ENCODE measurements at places on chromosomes 7 and 10. TPM values are rescaled to one million over a fixed set of nuclear protein-coding genes. Genes with fewer than 3 reads are reported as not detected.

- H3K27me3 ChIP-seq: no peaks in the 10 kb centered on the region
- H3K4me3 ChIP-seq: no peak overlapping the region
- no peaks in the 10 kb centered on the region for H3K4me1 ChIP-seq
Measured at GRCh38 chr10:34792881-34793280, 22.2 kb downstream of the PARD3 start.

- H3K36me3 ChIP-seq: no peaks in the 10 kb centered on the region
- no peaks in the 10 kb centered on the region for H3K27me3 ChIP-seq
- no peak overlapping the region for H3K4me3 ChIP-seq
- no peak for DNase-seq
- H3K4me1 ChIP-seq: no peaks in the 10 kb centered on the region
- H3K27ac ChIP-seq: no peak overlapping the region
Measured at GRCh38 chr7:9488555-9488954, 1055.1 kb downstream of the NXPH1 start.

DNA sequence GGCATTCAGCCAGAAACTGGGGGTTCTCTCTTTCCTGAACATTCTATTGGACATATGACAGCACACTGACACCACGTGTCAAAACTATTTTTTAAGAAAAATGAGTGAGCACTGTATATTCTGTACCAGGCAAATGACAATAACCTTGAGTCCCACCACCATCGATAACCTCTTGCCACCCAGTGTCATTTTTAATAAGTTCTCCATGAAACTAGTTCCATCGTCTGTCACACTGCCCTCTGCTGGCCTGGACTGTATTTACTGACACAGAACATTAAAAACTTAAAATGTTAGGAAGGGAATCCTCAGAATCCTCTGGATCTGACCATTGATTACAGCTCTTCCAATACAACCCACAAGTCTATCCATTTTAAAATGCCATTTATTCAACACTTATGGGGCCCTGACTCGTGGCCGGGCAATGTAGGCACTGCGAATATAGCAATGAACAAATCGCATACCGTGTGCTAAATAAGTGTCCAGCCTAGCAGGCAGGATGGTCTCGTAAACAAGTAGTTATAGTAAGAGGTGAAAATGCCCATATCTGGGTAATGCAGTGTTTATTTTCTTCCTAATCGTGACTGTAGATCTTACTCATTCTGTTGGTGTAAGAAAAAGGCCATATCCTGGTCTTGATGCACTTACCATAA is 35.9 kb upstream of the CACNB2 start:
- no peaks in the 10 kb centered on the region for H3K4me1 ChIP-seq
- no peak overlapping the region for H3K4me3 ChIP-seq
- H3K27ac ChIP-seq: no peak overlapping the region
- no peaks in the 10 kb centered on the region for H3K36me3 ChIP-seq
- peak; percentile 28 for DNase-seq

GRCh38 chr10:43036481-43037428 is 40.1 kb upstream of the RET start:
- H3K4me1 ChIP-seq: no peaks in the 10 kb centered on the region
- no peaks in the 10 kb centered on the region for H3K36me3 ChIP-seq
- no peak overlapping the region for H3K4me3 ChIP-seq
- DNase-seq: no peak

- no peaks in the 10 kb centered on the region for H3K36me3 ChIP-seq
- no peaks in the 10 kb centered on the region for H3K27me3 ChIP-seq
- H3K27ac ChIP-seq: peak overlapping the region; percentile 69
Measured at GRCh38 chr10:65142641-65143435, 1621.6 kb downstream of the REEP3 start.

DNA sequence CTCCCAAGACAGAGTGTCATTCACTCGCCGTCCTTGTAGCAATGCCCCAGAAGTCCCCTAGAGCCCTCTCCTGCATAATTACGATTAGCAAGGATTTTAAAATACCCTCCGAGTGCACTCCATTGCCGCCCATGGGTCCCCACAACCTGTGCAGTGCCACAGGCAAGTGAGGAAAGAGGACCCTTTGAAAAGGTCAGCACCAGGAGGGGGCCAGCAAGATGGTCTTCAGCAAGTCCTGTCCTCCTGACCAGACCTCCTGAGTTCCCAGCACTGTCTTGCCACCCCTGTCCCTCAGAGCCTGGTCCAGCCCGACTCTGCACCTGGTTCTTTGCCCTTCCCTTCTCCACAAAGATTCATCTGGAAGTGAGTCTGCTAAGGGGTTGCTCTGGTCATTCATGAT is 32.1 kb downstream of the CLRN3 start:
- no peaks in the 10 kb centered on the region for H3K36me3 ChIP-seq
- no peaks in the 10 kb centered on the region for H3K4me1 ChIP-seq
- H3K4me3 ChIP-seq: no peak overlapping the region

Gene POLR2J2
- 16.4 TPM for total RNA-seq

DNA sequence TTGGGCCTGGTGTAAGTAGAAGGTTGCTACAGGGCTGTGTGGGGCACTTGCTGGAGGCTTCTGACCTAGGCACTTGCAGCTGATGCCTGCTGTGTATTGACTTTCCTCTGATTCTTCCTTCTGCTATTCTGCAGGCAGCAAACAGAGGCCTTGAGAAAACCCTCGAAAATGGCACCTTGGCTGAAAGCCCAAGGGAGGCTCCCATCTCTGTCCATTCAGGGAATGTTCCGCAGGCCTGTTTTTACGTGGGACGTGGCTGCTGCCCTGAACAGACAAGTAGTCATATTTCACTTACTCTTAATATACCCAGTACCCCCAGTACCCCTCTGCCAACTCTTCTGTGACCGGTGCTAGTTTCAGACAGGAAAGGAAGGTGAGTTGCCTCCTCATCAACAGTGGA is 664.7 kb downstream of the INHBA start:
- no peak overlapping the region for H3K27ac ChIP-seq
- no peaks in the 10 kb centered on the region for H3K36me3 ChIP-seq
- no peaks in the 10 kb centered on the region for H3K27me3 ChIP-seq
- H3K4me1 ChIP-seq: no peaks in the 10 kb centered on the region

DNA sequence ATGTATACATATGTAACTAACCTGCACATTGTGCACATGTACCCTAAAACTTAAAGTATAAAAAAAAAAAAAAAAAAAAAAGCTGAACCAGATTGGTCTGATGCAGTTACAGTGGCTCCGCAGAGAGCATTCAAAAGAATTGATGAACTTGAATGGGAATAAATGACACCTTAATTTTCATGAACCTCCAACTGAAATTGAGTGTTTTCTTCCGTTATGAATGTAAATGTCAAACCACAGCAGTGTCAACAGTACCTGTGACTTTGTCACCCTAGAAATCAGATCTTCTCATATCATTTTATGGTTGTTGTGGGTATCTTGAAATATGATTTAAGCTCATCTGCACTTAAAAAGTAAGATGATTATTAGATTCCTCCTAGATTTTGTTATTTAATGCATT is 32.7 kb upstream of the SRGN start:
- peaks cover 23% of the 10 kb centered on the region for H3K4me1 ChIP-seq
- no peak overlapping the region for H3K27ac ChIP-seq
- no peak for DNase-seq
- H3K27me3 ChIP-seq: no peaks in the 10 kb centered on the region
- H3K36me3 ChIP-seq: no peaks in the 10 kb centered on the region

GRCh38 chr10:132158823-132159222 is 27.9 kb upstream of the DPYSL4 start:
- H3K27ac ChIP-seq: no peak overlapping the region
- no peaks in the 10 kb centered on the region for H3K4me1 ChIP-seq
- no peaks in the 10 kb centered on the region for H3K27me3 ChIP-seq

- peaks cover 5% of the 10 kb centered on the region for H3K4me1 ChIP-seq
- H3K4me3 ChIP-seq: no peak overlapping the region
- H3K27ac ChIP-seq: no peak overlapping the region
- no peaks in the 10 kb centered on the region for H3K27me3 ChIP-seq
- DNase-seq: no peak
Measured at GRCh38 chr10:101014230-101014884, 14.7 kb downstream of the LZTS2 start.

Gene EVX1
- total RNA-seq: not detected

DNA sequence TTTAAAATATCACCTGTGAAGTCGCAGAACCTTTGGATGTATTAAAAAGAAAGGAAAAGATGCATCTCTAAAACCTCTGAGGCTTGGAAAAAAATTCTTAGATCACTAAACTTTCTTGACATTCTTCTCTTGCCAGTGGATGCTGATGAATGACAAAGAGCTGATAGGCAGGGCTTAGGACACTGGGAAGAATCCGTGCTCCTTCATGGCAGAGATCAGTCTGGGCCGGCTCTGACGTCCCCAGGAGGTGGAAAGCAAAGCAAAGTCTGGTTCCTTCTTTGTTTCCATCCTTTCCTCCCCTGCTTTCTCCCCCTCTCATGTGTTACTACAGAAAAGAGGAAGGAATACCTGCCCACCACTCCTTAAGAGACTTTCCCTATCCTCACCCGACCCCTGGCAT is 161.9 kb downstream of the PRKCQ start:
- DNase-seq: no peak
- H3K36me3 ChIP-seq: no peaks in the 10 kb centered on the region
- no peaks in the 10 kb centered on the region for H3K27me3 ChIP-seq
- H3K4me1 ChIP-seq: no peaks in the 10 kb centered on the region
- H3K27ac ChIP-seq: no peak overlapping the region

Gene TAS2R41
- not detected for total RNA-seq

DNA sequence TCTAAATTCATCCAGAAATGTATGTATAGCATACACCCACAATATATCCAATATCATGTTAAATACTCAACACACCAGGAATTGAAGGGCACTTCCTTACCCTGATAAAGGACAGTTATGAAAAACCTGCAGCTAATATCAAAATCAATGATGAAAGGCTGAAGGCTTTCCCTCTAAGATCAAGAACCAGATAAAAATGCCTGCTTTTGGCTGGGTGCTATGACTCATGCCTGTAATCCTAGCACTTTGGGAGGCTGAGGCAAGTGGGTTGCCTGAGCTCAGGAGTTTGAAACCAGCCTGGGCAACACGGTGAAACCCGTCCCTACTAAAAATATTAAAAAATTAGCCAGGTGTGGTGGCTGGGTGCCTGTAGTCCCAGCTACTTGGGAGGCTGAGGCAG is 21.6 kb upstream of the UPP1 start:
- DNase-seq: peak; percentile 58
- no peak overlapping the region for H3K27ac ChIP-seq
- H3K36me3 ChIP-seq: no peaks in the 10 kb centered on the region
- H3K4me3 ChIP-seq: no peak overlapping the region
- no peaks in the 10 kb centered on the region for H3K27me3 ChIP-seq
- peaks cover 10% of the 10 kb centered on the region for H3K4me1 ChIP-seq

- H3K27ac ChIP-seq: no peak overlapping the region
- H3K27me3 ChIP-seq: no peaks in the 10 kb centered on the region
- H3K4me1 ChIP-seq: no peaks in the 10 kb centered on the region
Measured at GRCh38 chr10:33434933-33435332, 100.5 kb upstream of the NRP1 start.

All from PC-9 (cell line).